HT-29 (cell line): ENCODE measurements at places on chromosomes 2 and 18.

DNA sequence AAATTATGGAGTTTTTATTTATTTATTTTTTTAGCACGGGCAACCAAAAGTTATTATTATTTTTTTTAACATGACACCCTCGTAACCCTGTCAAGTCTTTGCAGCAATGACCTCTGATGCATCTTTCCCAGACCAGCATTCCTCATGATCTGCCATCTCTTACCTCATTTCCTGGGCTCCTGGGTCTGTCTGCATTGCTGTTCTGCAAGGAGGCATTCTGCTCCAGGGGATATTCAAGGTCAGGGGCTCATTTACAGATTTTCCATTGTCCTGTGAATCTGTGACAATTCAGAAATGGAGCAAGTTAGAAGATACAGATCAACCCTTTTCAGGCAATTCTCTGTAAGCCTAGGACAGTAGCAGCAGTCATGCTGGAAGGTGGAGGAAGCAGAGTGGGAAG lies 43.0 kb downstream of the NGEF start:
- DNase-seq = no peak

- no peak for DNase-seq
Observed at GRCh38 chr2:60376252-60376651, 177.2 kb downstream of the BCL11A start.

- no peak for DNase-seq
Observed at GRCh38 chr2:209391776-209392401, 32.0 kb upstream of the MAP2 start.

DNA sequence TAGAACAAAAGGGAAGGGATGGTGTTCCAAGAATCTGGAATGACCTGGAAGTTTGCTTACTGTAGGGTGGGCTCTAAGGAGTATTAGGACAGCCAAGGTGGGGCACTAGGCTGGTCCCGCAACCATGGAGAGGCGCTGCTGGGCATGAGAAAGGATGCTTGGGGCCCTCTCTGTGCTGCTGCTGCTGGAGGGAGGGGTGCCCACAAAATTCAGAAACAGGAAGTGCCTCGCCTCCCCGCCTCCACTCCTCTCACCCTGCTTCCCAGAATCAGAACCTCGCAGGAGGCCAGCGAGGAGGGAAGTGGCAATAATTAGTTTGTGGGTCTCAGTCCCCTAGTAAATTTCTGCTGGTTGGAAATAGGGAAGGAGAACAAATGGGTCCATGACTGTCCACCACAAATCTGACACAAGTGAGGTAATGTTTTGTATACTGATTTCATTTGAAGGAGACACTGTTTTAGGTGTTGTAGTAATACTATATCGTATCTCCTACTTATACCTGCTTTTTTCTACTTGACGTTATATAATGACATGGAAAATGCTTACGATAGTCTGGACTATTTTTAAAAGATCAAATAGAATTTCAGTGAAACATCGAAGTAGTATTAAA lies 7.9 kb upstream of the PDCL3 start:
- no peak for DNase-seq

DNA sequence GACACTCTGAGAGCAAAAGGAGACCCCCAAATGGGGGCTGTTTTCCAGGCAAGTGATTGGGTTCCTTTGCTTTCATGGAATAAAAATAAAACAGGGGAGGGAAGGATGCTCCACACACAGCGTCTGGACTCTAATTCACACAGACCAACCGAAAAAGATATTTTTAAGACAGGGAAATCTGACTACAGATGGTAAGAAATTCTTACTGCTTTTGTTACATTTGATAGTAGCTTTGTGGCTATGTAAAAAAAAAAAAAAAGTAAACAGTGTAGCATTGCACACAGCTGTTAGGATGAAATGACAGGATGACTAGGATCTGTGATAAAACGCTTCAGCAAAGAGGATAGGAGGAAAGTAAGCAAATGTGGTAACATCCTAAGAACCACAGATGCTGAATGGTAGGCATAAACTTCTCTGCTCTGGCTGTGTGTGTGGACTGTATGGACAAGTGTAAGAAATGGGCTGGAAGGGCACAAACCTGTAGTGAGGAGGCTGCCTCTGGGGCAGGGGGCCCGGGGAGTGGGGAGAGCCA lies 207.6 kb downstream of the ANAPC1 start:
- no peak for DNase-seq

- no peak for DNase-seq
Observed at GRCh38 chr2:6986912-6987361, 69.7 kb downstream of the RNF144A start.

GRCh38 chr18:62715436-62715758 lies at the start of gene PHLPP1:
Gene PHLPP1, plus strand, starts transcription at chr18:62715541. Its CDS starts 143 bp downstream, at chr18:62715684.
- no peak for DNase-seq

GRCh38 chr18:55878224-55878623 lies 290.2 kb upstream of the TCF4 start:
- DNase-seq = no peak

GRCh38 chr2:33068261-33068660 lies 121.5 kb downstream of the LTBP1 start:
- no peak for DNase-seq

GRCh38 chr2:99762714-99763113 lies 272.9 kb upstream of the REV1 start:
- DNase-seq = no peak

GRCh38 chr2:159053161-159054031 lies 85.0 kb downstream of the TANC1 start:
- no peak for DNase-seq

DNA sequence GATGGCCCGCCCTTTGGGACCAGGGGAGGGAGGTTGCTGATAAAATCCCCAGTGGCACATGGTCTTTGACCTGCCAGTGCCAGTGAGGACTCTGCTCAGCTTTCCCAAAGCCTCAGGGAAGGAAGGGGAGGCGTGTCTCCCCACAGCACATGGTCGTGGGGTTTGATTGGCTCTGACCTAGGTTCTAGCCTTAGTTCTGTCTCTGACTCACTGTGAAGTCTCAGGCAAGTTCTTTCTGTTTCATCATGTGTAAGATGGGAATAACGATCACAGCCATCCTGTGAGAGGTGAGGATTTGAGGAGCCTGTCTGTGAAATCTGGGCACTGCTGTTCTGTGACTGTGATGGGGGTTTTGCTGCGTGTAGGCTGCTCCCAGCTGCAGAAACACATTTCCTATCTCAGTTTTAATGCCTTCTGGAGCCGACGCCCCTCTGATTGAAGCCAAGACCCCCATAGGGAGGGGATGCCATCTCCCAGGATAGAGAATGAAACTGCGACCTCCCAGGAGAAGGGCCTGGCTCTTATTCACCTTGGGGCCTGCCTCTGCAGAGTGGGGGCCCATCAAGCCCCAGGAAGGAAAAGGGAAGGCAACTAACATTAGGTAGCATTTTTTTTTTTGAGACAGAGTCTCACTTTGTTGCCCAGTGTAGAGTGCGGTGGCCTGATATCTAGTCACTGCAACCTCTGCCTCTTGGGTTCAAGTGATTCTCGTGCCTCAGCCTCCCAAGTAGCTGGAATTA lies 84.0 kb downstream of the DDX1 start:
- DNase-seq = no peak

DNA sequence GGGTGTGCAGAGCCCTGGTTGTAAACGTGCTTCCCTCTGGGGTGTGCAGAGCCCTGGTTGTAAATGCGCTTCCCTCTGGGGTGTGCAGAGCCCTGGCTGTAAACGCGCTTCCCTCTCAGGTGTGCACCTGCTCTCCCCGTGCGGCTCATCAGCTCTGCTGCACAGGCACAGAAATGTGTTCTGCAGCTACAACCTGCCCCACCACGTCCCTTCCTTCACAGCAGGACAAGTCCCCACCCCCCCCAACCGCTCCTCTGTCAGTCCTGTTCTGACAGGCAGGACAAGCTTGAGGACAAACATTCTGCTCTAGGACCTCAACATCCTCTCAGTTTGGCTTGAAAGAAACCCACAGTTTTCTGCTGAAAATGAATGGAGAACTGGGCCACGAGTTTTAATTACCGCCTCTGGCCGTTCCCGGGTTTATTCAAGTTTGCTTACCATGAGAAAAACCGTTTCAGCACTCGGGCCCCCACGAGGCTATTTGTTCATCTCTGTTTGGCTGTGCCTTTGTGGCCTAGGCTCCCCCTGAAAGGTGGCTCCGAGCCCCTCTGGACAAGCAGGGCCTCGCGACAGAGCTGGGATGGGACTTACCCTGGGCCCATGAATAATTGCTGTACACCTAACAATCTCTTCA lies 81.0 kb upstream of the ASB18 start:
- DNase-seq = no peak

DNA sequence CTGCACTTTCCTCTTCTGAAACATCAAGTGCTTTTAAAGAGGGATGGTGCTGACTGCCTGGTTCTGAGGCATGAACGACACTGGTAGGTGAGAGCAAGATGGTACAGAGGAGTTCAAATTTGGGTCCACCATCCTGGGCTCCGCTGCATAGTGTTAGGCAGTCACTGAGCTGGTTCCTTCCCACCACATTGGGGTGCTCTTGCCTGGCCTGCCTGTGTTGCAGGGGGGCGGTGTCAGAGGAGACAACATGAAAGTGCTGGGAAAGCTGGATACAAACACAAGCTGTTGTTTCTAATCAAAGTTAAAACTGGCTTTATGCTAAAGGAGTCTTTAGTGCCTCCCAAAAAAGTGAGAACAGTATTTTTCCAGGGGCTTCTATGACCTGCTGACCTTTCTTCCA lies 258.1 kb downstream of the GBX2 start:
- no peak for DNase-seq

DNA sequence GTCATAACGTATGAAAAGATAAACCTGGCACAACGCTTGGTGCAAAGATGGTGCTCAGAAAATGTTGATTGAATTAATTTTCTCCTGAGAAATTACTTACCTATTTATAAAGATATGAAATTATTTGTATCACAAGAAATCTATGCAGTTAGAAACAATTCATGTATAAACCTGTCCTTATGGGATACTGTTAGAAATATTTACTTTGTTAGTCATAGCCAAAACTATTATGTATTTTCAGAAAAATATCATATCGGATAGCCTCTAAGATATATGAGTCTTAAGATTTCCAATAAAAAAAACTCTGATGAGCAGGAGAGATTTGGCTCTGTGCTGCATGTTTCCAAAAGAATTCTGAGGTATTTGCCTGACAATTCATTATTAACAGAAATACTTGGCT lies 880.7 kb downstream of the LRRTM4 start:
- DNase-seq = no peak

DNA sequence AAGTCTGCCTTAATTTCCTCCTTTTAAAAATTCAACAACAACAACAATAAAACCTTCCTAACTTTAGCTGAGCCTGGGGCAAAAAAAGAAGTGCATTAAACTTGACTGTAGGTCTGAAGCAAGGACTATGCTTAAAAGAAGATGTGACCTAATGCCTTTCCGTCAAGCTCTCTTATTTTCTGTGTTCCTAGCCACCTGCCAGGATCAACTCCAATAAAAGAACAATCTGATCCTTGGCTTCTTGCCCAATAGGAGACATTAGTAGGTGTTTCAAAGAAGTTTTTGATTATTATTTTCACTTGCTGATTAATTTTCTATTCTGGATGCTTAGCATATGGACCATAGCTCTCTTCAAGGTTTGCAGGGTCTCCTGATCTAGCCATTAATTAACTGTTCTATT lies 237.5 kb downstream of the STK39 start:
- DNase-seq = no peak
